ENCODE measurements at places on chromosomes 5 and 9. TPM values are rescaled to one million over a fixed set of nuclear protein-coding genes. Genes with fewer than 3 reads are reported as not detected.

DNA sequence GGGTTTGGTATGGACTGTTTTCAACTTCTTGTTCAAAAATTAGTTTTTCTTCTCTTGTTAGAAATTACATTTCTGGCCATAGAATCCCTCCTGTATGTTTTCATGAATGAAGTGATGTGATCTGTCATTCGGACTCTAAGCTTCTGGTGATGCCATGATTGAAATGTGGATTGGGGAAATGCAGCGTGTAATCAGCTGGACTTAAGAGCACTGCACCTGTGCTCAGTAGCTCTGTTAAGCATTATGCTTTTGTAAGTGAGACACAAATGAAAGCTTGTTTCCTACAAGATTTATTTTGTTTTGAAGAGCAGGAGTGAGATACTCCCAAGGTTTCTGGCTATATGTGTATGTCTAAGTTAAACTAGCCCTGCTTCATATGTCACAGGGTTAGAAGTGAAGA lies 24.0 kb upstream of the FAM120AOS start:
- DNase-seq = no peak
- no peaks in the 10 kb centered on the region for H3K36me3 ChIP-seq
- H3K4me1 ChIP-seq = no peaks in the 10 kb centered on the region
- H3K4me3 ChIP-seq = no peak overlapping the region

- DNase-seq = no peak
- no peaks in the 10 kb centered on the region for H3K4me1 ChIP-seq
- no peak overlapping the region for H3K4me3 ChIP-seq
- no peaks in the 10 kb centered on the region for H3K36me3 ChIP-seq
Observed at GRCh38 chr5:146828385-146828784, 50.2 kb downstream of the PPP2R2B start.

DNA sequence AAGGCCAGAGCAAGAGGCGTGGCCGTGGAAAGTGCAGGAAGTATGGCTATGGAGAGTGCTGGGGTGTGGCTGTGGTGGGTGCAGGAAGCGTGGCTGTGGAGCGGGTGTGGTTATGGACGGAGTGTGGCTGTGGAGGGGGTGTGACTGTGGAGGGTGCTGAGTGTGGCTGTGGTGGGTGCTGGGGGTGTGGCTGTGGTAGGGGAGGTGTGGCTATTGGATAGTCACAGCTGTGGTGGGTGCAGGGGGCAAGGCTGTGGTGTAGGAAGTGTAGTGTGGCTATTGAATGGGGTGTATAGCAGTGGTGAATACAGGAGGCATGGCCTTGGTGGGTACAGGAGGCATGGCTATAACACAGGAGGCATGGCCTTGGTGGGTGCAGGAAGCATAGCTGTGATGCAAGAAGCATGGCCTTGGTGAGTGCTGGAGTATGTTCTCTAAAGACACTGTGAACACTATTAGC lies 40.8 kb upstream of the SPATA31C2 start:
- H3K27ac ChIP-seq = no peak overlapping the region
- DNase-seq = no peak
- H3K4me1 ChIP-seq = no peaks in the 10 kb centered on the region
- H3K36me3 ChIP-seq = no peaks in the 10 kb centered on the region
- H3K27me3 ChIP-seq = no peaks in the 10 kb centered on the region

- H3K27me3 ChIP-seq = no peaks in the 10 kb centered on the region
- no peak overlapping the region for H3K4me3 ChIP-seq
- no peaks in the 10 kb centered on the region for H3K36me3 ChIP-seq
- no peak overlapping the region for H3K27ac ChIP-seq
Observed at GRCh38 chr9:14296495-14297113, 17.3 kb downstream of the NFIB start.

Gene ASS1
- 93.0 TPM for total RNA-seq

Gene OLFM1
- 8.5 TPM for total RNA-seq

GRCh38 chr5:147327421-147327820 lies 92.6 kb downstream of the STK32A start:
- DNase-seq = no peak
- no peak overlapping the region for H3K27ac ChIP-seq
- no peaks in the 10 kb centered on the region for H3K4me1 ChIP-seq
- H3K27me3 ChIP-seq = no peaks in the 10 kb centered on the region
- no peaks in the 10 kb centered on the region for H3K36me3 ChIP-seq
- H3K4me3 ChIP-seq = no peak overlapping the region

GRCh38 chr5:112583166-112583565 lies 154.5 kb upstream of the APC start:
- no peaks in the 10 kb centered on the region for H3K4me1 ChIP-seq
- H3K4me3 ChIP-seq = no peak overlapping the region
- no peaks in the 10 kb centered on the region for H3K36me3 ChIP-seq
- H3K27ac ChIP-seq = no peak overlapping the region

Gene GPX8
- 32.6 TPM for total RNA-seq

- H3K27ac ChIP-seq = no peak overlapping the region
- H3K27me3 ChIP-seq = no peaks in the 10 kb centered on the region
- H3K4me1 ChIP-seq = no peaks in the 10 kb centered on the region
- DNase-seq = no peak
- H3K36me3 ChIP-seq = no peaks in the 10 kb centered on the region
- no peak overlapping the region for H3K4me3 ChIP-seq
Observed at GRCh38 chr9:72207278-72207677, 58.0 kb downstream of the GDA start.

Gene PLEKHG4B
- 0.37 TPM for total RNA-seq

Data from uterus (tissue), 4 donors.